ENCODE measurements at places on chromosomes 11 and 22.

GRCh38 chr11:87290304-87290922 lies 252.7 kb downstream of the TMEM135 start:
- peak; percentile 66 for DNase-seq

DNA sequence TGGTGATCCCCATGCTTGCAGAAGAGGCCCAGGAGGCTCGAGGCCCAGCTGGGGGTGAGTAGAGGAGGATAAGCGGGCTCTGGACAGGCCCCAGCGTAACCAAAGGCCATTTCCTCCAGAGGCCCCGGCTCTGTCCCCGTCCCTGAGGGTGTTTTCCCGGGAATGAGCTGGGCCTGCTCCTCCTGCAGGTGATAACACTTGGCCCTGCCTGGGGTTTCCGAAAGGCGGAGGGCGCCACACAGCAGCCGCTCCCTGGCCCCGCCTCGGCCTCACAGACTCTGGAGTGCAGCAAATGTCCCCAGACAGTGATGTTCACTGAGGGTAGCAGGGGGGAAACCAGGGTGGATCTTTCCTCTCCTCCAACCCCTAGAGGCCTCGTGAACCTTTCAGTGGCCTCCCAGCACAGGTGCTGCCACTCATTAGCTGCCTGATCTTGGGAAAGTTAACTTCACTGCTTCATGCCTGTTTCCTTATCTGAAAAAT lies 10.5 kb upstream of the MGAT3 start:
- DNase-seq, result no peak

DNA sequence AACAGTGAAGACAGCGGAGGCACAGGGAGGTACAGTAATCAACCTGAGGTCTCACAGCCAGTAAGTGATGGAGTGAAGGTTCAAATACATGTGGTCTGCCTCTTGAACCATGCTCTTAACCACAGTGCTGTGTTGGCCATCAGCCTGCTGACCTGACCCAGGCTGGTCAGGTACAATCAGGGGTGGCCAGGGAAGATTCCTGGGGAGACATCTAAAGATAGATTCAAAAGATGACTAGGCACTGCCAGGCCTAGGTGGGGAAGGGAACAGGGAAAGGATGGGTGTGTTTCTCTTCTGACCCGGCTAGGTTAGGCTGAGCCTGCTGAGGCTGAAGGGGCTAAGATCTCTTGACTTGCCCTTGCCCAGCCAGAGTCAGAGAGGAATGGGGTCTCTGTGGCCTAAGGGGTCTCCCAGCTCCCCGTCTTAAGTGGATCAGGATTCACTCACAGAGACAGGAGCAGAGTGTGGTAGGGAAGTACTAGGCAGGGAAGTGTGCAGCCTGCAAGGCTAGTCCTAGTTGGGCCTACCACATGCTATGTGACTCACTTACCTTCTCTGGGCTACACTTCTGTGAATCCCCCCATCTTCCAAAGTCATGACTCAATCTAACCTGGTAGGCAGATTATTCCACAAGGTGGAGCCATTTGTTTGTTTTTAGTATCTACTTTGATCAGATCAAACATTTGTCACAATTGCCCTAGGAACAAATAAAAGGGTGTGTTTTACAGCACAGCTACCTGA lies 10.4 kb upstream of the SREBF2 start:
- DNase-seq, result peak; percentile 70

DNA sequence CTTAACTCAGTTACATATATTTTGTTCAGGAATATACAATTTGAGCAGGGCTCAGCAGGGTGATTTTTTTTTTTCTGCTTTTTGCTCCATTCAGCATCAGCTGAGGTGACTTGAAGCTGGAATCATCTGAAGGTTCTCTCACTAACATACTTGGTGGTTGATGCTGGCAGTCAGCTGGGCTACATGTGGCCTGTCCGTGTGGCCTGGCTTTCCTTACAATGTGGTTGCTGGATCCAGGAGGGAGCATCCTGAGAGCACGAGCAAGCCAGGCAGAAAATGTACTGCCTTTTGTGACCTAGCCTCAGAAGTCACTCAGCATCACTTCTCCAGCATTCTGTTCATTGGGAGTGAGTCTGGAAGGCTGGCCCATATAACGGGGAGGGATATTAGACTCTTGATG lies 151.6 kb upstream of the E2F8 start:
- no peak for DNase-seq

DNA sequence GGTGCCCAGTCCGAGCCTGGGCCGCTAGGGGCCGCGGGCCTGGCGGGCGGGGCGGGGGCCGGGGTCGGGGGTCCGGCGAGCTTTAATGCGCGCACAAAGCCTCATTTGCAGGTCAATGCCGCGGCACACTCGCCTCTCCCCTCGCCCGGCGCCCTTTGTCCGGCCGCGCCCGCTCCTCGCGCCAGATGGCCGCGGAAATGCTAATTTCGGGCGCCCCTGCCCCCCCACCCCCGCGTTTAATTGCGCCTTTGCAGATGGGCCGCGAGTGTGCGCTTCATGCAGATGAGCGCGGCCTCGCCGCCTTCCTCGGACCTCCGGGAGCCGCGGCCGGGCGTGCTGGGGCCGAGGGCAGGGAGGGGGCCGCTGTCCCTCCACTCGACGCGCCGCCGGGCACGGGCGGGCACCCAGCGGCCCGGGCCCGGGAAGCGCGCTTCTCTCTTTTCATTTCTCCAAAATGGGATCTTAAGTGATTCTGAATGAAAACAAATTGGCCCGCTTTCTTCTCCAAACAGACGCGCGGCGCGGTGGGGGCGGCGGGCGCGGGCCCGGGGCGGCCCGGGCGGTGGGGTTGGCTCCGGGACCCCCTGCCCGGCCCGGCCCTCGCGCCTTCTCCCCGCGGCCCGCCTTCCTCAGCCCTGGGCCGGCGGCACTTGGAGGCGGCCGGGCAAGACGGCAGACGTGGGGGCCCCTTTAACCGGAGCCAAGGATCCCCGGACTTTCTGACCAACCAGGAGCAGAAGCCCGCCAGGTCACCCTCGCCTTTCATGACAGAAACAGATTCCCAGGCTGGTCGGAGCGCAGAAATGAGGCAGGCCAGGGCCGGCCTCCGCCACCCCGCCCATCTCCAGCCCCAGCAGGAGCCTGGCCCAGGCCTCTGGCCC lies 22.9 kb downstream of the CDKN1C start:
- DNase-seq, result no peak

- DNase-seq, result no peak
These were observed 52.5 kb upstream of the SYN3 start for GRCh38 chr22:33110562-33111163.

DNA sequence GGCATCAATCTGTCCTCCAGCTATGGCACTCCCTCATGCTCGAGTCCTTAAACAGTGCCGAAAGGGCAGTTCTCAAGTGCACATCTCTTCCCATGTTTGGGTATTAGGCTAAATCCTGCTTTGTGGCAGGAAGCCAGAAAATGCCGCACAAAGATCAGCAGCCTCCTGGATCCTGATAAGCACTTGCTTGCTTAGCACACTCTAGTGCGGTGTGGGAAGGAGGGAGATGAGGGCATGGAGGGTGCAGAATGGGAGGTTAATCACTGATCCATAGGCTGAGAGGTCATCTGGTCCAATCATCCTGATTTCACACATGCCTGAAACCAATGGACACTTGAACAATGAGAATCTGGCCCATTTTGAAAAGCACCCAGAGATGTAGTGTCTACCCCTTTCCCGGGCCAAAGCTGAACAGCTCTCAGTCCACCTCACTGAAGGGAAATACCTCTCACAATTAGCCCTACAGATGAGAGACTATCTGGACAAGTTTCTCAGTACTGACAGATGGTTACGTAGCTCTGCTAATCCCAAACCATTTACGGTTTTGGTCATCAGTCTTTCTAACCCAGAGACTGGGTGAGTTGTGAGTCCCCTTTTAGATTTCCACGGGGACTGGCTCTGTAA lies 29.8 kb upstream of the CHRM4 start:
- no peak for DNase-seq

All from ACHN (cell line).